ENCODE measurements at places on chromosomes 13 and 19.

GRCh38 chr19:54186934-54187381 is 2.4 kb downstream of the MBOAT7 start:
- DNase-seq: no peak

DNA sequence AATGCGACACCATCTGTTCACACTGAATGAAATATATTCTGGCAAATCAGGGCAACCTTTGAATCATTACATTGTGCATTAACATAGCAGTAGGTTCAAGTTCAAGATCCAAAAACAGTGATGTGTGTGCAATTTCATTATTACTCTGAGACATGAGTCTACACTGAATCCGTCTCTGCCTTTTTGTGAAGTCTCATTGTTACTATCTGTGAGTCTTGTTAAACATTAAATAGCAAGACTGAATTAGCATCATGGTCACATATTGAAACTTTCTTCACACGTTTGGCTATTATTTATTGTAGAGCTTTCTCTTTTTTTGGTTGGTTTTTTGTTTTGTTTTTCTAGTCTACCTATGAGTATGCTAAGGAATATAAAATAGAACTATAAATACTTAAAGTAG is 117.1 kb upstream of the SLITRK5 start:
- DNase-seq: no peak

GRCh38 chr13:96662036-96662435 is 332.2 kb downstream of the OXGR1 start:
- no peak for DNase-seq

GRCh38 chr19:2594319-2594718 is 108.2 kb downstream of the GNG7 start:
- no peak for DNase-seq

- no peak for DNase-seq
Observed at GRCh38 chr13:21672796-21673538, 2.1 kb downstream of the FGF9 start.

DNA sequence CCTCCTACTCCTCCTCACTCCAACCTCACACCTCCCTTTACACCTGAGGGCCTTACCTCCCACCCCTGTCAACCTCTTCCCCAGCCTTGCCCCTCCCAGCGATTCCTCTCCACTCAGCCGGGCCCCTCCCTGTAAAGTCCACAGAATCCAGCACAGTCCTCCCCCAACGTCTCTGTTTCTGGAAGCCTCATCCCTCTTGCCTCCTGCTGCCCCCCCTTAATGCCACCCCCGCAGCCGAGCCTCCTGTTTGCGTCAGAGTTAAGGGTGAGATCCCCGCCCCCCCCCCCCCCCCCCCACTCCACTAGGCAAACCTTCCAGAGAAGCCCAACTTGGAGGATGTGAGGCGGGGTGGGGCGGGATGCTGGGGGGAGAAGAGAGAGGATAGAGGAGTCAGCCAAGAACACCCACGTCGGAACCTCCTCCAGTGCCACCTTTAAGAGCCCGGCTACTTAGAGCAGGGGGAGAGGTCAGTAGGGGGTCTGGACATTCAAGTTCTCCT is 2.1 kb downstream of the UNC13A start:
- DNase-seq: no peak

DNA sequence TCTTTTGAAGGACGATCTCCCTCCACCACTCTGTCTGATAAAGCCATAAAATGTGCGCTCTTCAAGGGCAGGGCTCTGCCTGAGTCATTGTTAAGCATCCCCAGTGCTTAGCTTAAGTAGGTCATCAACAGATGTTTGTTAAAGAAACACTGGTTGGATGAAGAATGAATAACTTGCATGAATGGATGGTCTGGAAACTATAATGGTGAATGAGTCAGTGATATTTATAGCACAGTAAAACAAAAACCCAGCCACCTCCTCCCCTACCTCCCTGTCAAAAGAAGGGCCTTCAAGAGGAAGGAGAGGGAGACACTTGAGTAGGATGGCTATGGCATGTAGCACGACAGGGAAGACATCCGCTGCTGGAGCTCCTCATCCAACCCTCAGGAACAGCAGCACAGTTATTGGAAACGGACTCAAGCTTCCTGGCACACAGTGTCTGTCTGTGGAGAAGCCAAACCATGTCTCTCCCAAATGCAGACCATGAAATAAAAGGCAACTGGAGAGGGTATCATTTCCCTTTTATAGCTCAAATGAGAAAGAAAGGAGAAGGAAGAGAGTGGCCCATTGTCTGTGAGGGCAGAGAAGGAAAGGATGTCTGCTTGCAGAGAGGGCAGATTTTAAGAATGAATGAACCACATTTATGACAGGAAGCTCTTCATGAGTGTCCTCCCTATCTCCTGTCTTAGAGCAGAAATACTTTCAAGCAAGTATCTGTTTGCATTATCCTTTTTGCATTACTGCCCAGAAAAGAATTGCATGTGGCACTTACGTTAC is 183.5 kb upstream of the UBL3 start:
- DNase-seq: peak; percentile 90

GRCh38 chr13:44969551-44970484 is 19.5 kb downstream of the NUFIP1 start:
- DNase-seq: peak; percentile 44

DNA sequence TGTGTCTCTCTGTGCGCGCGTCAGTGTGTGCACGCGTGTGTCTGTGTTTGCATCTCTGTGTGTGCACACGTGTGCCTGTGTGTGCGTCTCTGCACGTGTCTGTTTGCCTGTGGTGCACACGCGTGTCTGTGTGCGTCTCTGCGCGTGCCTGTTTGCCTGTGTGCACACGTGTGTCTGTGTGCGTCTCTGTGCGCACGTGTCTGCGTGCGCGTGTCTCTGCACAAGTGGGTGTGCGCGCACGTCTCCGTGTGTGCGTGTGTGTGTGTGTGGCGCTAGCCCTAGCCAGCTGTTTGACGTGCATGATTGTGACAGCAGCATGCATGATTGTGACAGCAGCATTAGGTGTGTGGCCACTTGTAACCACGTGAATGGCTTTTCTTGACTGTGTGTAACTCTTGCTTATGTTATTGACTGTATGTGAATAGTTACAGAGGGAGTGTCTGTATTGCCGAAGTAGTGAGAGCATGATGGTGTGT is 31.1 kb downstream of the ZNF146 start:
- DNase-seq: no peak

GRCh38 chr19:47229676-47230053 is 1.3 kb downstream of the BBC3 start:
- no peak for DNase-seq
